Bone marrow (tissue), 2 donors: ENCODE measurements at places on chromosomes 5 and 9.

- DNase-seq, result no peak
Measured at GRCh38 chr5:87867281-87867680, 401.4 kb downstream of the TMEM161B start.

DNA sequence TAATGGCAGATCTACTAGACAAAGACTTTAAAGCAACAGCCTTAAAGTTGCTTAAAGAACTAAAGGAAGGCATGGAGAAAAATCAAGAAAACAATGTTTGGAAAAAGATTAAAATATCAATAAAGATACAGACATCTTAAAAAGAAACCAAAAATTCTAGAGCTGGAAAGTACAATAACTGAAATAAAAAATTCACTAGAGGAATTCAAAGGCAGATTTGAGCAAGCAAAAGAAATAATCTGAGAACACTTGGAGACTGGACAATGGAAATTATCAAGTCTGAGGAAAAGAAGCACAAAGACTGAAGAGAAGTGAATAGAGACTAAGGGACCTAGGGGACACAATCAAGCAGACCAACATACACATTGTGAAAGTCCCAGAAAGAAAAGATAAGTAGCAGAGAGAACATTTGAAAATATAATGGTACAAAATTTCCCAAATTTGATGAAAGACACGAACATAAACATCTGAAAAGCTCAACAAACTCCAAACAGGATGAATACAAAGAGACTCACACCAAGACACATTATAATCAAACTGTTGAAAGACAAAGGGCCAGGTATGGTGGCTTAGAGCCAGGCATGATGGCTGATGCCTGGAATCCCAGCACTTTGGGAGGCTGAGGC is 26.3 kb downstream of the SIL1 start:
- no peak for DNase-seq

GRCh38 chr5:150062216-150062922 is 24.0 kb downstream of the CSF1R start:
- DNase-seq, result no peak

DNA sequence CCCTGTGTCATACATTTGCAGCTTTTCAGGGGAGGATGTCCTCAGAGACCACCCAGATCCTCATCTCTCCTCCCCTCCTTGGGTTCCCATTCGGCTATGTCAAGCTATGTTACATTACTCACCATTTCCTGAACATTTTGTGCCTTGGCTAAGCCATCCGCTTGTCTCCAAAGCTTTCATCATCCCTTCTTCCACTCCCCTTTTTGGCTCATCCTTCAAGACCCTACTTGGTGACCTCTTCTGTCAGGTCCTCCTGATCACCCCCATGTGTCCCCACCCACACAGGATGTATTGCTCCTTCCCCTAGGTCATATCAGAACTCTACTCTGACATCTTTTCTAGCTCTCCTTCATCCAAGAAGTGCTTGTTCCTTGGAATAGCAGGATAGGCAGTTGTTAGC is 81.8 kb downstream of the BOD1 start:
- DNase-seq, result no peak

DNA sequence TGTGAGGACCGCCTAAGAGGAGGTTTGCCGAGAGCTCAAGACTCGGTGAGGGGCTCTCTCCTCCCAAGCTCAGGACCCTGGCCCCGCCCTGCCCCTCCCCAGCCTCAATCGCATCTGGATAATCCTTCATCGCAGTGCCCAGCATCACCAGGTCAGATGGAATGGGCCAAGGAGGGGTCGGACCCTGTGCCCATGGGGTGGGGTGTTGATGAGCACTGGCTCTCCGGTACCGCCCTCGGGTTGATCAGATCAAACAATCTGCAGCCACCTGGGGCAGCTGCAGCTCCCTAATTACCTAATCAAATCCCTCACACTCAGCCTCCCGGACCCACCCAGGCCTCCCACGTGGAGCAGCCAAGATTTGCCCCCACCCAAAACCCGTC is 24.4 kb upstream of the TDRD7 start:
- no peak for DNase-seq

DNA sequence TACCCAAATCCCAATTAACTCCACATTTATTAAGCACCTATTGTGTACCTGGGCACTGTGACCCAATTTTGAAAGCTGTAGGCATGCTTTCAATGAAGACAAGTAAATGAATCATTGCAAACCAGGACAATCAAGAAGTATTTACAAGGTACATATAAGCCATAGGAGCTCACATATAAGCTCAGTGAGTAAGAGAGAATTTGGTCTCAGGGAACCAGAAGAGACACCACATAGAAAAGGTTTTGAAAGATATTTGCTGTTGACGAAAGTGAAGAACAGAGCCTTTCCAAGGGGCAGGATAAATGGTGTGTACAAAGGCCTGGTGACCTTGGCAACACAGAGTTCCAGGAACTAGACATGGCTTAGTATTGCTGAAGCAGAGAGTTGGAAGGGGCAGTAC is 187.6 kb downstream of the CD180 start:
- DNase-seq, result no peak

DNA sequence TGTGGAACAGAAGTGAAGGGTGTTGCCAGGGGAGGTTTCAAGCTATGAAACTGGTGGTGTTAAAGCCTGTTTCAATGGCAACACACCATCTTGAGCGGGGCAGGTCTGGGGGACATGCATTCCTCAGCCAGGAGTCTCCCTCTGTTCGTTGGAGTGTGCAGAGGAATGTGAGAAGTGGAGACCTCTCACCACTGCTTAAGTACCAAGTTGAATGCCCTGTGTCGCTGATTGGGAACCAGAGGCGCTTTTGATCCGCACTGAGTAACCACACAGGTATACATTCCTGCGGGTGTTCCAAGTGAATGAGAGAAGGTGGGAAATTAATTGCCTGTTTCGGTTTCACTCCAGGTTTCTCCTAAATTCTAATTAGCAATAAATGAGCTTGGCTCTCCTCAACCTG is 99.4 kb downstream of the LIX1 start:
- no peak for DNase-seq

- DNase-seq, result no peak
Measured at GRCh38 chr5:10434392-10434791, 7.3 kb upstream of the ROPN1L start.
